ENCODE measurements at places on chromosomes 6 and 20.

DNA sequence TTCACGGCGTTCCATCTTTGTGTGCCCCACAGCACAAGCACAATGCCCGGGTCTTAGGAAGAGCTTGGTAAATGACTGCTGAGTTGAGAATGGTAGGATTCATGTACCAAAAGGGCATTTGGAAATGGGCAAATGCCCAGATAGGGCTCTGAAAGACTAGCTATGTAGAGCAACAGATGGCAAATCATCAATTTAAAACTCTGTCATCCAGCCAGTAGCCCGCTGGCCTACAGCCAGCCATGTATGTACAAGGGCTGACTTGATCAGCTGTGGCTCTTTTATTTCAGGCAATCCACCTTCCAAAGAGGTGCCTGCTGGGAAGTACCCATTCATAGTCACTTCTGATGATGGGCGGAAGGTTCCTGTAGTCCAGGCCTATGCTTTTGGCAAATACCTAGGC lies 35.1 kb downstream of the NT5E start:
- DNase-seq, result no peak

- no peak for DNase-seq
Measured at GRCh38 chr6:39328066-39328465, 5.6 kb upstream of the KCNK16 start.

DNA sequence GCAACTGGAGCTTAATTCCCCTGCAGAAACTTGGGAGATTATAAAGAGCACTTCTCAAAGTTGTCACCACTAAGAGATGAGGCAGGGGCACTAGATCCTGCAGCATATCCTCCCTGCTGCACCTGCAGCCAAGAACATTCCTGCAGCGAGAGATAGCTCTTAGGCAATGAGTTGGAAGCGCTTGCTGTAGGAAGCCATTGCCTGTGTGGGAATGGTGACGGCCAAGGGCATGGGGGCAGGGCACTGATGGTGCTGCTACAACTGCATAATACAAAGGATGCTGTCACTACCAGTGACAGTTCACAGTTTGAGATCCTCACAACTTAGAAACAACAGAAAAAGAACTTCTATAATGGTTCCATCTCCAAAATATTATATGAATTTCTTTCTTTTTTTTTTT lies 89.9 kb downstream of the CDS2 start:
- no peak for DNase-seq

DNA sequence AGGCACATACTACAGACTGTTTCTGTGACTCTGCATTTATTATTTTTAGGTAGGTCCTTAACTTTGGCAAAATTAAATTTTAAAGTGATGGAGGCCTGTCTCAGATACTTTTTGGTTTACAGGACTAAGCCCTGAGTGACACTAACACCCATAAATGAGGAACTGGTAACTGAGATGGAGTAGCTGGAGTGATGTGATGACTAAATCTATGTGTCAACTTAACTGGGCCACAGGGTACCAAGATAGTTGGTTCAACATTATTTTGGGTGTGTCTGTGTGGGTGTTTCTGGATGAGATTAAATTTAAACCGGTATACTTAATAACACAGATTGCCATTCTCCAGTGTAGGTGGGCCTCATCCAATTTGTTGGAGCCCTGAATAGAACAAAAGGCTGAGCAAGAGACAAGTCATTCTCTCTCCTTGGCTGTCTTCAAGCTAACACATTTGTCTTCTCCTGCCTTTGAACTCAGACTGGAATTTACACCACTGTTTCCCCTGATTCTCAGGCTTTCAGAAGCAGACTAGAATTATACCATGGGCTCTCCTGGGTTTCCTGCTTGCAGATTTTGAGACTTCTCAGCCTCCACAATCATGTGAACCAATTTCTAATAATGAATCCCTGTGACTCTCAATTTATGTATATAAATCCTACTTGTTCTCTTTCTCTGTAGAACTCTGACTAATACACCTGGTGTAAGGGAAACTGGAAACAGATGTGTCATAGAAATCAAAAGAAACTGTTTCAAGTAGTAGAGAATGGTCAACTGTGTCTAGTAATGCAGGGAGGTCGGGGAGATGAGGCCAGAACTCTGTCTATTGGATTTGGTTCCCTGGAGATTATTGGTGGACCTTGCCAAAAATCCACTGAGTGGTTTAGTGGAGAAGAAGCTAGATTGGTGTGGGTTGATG lies 579.2 kb downstream of the EPM2A start:
- DNase-seq, result no peak

DNA sequence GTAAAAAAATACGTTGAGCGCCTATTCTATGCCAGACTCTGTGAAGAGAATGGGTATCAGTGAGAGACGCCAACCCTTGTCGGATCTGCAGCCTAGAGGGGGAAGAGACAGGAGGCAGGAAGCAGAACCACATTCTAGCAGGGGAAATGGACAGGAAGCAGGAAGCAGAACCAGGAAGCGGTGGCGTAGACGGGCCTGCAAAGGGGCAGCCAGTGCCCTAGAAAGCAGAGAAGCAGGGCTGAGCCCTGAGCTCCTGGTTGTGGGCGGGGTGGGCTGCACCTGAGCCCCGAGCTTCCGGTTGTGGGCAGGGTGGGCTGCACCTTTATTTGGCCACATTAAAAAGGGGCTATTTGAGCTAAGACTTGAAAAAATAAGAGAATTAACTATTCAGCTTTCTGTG lies 71.9 kb downstream of the FAM120B start:
- no peak for DNase-seq

DNA sequence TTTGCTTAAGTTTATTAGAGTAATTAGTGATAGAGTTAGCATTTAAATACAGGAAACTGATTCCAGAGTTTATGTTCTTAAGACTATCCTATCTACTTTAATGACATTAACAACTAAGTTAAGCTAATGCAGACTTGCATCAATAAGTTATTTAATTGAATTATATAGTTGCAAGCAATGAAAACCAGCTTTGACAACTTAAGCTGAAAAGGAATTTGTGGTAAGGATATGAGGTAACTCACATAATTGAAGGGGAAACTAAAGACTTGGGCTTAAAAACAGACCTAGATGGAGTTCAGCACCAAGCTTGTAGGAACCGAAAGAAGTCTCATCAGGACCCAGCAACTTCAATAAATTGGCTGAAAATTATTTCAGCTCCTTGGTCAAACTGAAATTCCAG lies 222.3 kb downstream of the IBTK start:
- DNase-seq, result no peak

GRCh38 chr6:14950103-14950969 lies 295.5 kb upstream of the JARID2 start:
- DNase-seq, result no peak

GRCh38 chr20:37315452-37316110 lies 26.1 kb downstream of the MANBAL start:
- no peak for DNase-seq

DNA sequence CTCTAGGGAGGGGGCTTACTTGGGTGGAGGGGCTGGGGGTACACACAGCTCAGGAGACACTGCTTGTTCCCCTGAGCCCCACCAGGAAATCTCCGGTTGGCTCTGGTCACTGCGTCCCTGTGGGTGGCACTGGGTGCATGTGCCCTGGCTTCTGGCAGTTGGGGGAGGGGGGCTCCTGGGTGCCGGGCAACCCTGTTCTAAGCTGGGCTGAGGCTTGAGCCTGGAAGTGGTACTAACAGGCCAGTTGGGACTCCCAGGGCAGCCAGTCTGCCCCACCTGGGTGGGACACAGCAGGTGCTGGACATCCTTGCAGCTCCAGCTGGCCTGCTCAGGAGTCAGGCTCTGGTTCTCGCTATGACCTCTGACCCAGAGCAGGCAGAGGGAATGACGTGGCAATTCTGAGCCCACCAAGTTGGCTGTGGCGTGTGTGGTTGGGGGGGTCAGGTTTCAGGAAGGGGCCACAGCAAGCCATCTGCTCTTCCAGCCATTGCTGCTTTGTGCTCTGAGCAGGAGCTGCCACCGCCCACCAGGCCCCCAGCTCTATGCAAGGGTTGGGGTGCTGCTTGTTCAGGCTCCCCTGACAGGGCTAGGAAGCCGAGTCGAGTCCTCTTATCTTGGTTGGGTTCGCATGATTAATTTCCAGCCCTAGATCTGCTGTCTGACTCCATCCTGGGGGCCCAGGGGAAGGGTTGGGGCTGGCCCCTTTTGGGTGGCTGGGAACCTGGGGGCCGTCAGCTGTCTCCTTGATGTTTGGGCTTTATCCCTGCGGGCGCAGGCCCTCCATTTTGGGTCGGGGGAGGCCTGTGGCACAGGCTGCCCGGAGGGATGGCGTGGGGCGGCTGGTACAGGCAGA lies 590 bp downstream of the C20orf204 start:
- no peak for DNase-seq

DNA sequence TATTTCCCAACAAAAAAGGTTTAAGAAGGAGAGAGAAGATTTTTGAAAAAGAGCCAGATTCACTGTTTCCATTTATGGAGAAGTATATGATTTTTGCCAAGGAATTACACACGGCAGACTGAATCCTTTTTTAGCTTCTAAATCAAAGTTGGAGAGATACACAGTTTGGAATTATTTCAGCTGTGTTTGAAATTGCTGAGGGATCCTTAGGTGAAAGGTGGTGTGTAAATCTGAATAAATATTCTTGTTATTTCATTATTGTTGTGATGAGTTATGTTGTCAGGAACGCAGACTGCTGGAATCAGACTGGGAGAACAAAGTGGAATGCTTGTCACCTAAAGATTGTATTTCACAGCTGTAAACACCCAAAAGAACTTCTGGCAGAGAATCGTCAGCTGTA lies 168.5 kb upstream of the AKIRIN2 start:
- no peak for DNase-seq

GRCh38 chr6:159979136-159979874 lies 10.4 kb downstream of the IGF2R start:
- no peak for DNase-seq

DNA sequence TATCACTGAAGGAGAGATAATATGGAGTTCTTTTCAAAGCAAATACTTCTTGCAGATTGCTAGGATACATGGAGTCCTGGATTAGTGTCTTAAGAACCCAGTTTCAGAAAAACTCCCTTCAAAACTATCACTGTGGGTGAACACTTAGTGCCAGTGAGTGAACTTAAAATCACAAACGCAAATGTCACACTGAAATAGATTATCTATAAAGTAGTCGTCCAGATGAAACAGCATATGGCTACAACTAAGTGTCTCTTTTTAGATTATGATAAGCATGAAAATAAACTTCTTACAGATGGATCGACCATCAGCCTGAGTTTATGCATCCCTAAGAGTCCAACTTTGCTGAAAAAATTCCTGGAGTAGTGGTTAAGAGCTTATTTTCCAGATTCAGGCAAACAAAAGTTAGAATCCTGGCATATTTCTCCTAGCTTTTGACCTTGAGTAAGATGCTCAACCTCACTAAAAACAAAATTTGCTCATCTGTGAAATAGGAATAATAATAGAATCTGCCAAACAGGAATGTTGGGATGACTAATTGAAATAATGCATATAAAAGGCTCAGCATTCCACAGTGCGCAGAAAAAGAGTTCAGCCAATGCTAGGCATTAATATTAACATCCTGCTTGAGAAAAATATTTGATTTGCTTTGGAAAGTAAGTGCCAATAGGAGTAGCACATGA lies 70.4 kb downstream of the DOK5 start:
- no peak for DNase-seq

- no peak for DNase-seq
Measured at GRCh38 chr6:18241208-18242038, 22.9 kb downstream of the DEK start.

DNA sequence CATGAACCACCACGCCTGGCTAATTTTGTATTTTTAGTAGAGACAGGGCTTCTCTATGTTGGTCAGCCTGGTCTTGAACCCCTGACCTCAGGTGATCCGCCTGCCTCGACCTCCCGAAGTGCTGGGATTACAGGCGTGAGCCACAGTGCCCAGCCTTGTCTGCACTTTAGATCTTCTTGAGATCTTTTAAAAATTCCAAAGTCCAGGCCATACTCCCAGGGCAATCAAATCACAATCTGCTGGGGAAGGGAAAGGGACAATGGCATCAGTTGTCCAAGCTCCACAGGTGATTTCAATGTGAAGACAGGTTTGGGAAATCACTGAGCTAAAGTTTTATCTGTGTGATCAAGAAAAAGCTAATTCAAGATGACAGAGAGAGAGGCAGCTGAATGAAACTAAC lies 16.9 kb downstream of the NCOA6 start:
- DNase-seq, result no peak

- no peak for DNase-seq
Measured at GRCh38 chr20:63234693-63235398, 859 bp upstream of the BIRC7 start.

- peak; percentile 95 for DNase-seq
Measured at GRCh38 chr6:43242908-43243663, at the start of gene TTBK1. Gene TTBK1, plus strand, starts transcription at chr6:43243481. Its CDS starts 3,180 bp downstream, at chr6:43246661.

DNA sequence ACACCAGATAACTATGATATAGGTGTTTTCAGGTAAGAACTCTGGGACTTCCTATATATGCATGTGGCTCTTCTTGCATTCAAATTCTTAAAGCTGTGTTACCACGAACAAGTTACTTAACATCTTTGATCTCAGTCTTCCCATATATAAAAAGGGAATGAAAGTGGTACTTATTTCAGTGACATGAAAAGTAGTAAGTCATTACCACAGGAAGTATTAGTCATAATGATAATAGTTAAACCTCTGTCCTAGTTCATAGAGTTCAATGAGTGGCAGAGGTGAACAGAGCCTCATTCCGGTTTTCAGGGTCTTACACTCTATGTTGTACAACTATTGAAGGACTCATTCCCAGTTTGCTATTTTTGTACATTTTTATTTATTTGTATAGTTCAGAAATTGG lies 237.0 kb downstream of the NKAIN2 start:
- DNase-seq, result no peak

DNA sequence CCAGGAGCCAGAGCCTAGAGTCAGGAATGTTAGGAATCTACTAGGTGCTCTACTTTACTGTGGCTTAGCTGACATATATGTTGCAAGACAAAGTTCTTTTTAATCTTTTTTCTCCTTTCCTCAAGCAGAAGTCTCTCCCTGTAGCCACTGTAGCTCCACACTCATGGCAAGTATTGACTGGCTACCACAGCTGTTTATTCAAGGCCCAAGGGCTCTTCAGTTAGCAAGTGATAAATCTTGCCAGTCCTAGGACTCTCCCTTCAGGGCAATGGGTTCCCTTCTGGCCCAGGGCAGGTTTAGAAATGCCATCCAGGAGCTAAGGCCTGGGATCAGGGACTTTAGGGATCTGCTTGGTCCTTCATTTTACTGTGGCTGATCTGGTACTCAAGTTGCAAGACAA lies 82.0 kb upstream of the TNFRSF21 start:
- DNase-seq, result no peak

GRCh38 chr6:35478259-35478658 lies 10.1 kb downstream of the RPL10A start:
- DNase-seq, result no peak

- no peak for DNase-seq
Measured at GRCh38 chr6:96563853-96564252, 925 bp downstream of the FHL5 start.

DNA sequence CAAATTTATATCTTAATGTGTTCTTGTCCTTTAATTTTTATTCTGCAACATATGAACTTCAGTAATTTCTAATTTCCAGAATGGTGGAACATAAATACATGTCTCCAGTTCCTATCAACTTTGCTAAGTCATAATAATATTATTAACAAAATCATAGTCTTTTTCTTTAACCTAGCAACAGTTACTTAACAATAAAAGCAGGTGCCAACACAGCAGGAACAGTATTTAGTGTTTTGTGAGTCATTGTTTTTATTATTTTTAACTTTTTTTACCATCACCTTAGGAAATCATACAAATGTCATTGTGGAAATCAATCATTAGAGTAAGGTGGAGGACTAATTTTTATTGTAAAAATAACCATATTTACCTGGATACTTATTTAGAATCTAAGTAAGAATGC lies 133.5 kb downstream of the PLCB1 start:
- DNase-seq, result no peak

GRCh38 chr6:111804627-111805235 lies 68.5 kb downstream of the FYN start:
- no peak for DNase-seq
